ENCODE measurements at places on chromosomes 6 and 20. TPM values are rescaled to one million over a fixed set of nuclear protein-coding genes. Genes with fewer than 3 reads are reported as not detected.

- peaks cover 46% of the 10 kb centered on the region for H3K4me1 ChIP-seq
- no peaks in the 10 kb centered on the region for H3K27me3 ChIP-seq
- no peak for DNase-seq
These were observed 182.8 kb downstream of the SASH1 start for GRCh38 chr6:148525453-148525852.

DNA sequence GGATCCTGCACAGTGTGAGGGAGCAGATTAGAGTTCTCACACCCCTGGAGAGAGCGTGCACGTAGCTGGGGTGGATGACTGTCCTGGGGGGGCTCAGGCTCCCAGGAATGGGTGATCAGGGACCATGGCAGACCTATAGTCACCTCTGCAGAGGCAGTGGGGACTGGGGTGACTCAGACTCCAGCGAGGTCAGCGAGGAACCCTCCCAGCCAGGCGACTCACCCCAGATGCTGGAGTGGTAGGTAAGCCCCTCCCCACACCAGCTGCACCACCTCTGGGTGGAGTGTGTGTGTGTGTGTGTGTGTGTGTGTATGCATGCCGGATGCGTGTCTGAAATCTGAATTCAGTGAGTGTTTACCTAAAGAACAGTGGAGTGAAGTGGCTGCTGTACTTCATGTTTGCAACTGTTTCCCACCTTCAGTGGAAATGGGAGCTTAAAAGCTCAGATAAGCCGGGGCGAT, 17.4 kb upstream of the GTSF1L start:
- no peak for DNase-seq
- H3K27ac ChIP-seq = no peak overlapping the region
- H3K4me3 ChIP-seq = no peak overlapping the region
- H3K36me3 ChIP-seq = no peaks in the 10 kb centered on the region
- H3K4me1 ChIP-seq = no peaks in the 10 kb centered on the region

DNA sequence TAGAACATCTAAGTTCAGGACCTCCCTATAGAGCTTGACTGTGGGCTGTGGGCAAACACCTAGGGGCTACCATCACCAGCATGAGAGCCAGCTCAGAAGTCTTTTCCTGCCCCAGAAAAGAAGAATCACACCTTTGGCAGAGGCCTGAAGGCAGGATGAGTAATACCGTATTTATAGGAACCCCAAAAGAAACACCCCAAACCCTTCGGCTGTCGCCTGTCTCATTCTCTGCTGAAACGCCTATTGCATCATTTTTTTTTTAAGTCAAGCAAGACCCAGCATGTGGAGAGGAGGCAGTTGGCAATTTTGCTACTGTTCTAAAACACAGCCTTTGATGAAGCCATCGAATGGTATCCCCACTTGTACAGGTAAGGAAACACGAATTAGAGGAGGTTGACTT, 436.4 kb downstream of the TFAP2A start:
- no peaks in the 10 kb centered on the region for H3K36me3 ChIP-seq
- H3K4me3 ChIP-seq = no peak overlapping the region
- no peaks in the 10 kb centered on the region for H3K27me3 ChIP-seq
- H3K4me1 ChIP-seq = no peaks in the 10 kb centered on the region

DNA sequence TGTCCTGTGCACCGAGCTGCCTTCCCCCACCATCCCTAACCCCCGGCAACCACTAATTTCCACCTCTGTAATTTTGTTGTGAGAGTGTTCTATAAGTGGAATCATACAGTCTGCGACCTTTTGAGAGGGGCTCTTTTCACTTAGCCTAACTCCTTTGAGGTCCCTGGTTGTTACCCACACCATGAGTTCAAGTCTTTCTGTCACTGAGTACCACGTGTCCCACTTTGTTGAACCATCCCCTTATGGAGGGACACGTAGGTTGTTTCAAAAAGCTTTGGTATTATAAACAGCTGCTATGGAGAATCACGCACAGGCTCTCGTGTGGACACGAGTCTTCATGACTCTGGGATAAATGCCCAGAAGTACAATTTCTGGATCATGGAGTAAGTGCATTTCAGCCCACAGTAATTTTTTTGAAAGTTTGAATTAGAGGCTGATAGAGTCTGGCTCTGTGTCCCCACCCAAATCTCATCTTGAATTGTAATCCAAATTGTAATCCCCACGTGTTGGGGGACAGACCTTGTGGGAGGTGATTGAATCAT, 9.5 kb downstream of the FAM209B start:
- no peaks in the 10 kb centered on the region for H3K4me1 ChIP-seq
- H3K27ac ChIP-seq = no peak overlapping the region
- no peaks in the 10 kb centered on the region for H3K27me3 ChIP-seq
- H3K4me3 ChIP-seq = no peak overlapping the region
- H3K36me3 ChIP-seq = no peaks in the 10 kb centered on the region
- DNase-seq = no peak

- H3K27ac ChIP-seq = no peak overlapping the region
- no peaks in the 10 kb centered on the region for H3K4me1 ChIP-seq
- H3K4me3 ChIP-seq = no peak overlapping the region
- no peak for DNase-seq
- H3K27me3 ChIP-seq = no peaks in the 10 kb centered on the region
These were observed 28.8 kb downstream of the FITM2 start for GRCh38 chr20:44282192-44282591.

DNA sequence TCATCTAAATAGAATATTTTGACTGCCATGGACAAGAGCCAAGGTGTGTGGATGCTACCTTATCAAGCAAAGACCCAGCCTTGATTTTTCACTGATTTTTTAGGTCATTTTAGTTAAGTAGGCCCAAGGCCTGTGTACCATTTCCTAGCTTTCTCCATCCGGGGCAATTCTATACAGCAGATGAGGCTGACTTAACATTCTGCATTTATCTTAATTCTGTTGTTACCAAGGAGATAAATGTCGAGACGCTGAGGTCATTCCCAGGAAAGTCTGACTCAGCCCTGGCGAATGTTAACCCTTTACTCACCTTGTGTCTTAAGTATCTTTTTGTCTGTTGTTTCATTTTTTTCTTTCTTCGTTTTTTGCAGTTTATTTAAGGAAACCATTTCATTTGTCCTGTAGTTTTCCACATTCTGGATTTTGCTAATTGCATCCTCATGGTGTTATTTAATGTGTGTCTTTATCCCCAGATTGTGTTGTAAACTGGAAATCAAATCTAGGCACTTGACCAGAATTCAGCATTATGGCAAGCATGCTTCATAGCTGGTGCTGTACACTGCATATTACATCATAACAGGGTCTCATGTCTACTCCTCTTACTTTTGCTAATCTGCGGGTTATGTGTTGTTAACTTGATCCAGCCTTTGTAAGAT, 277.0 kb downstream of the CDKAL1 start:
- H3K4me1 ChIP-seq = peaks cover 9% of the 10 kb centered on the region
- H3K36me3 ChIP-seq = no peaks in the 10 kb centered on the region
- H3K27ac ChIP-seq = peak overlapping the region; percentile 28
- no peak for DNase-seq
- H3K27me3 ChIP-seq = no peaks in the 10 kb centered on the region
- no peak overlapping the region for H3K4me3 ChIP-seq

GRCh38 chr20:15364781-15365180, 1027.4 kb upstream of the FLRT3 start:
- peaks cover 6% of the 10 kb centered on the region for H3K4me1 ChIP-seq
- H3K4me3 ChIP-seq = no peak overlapping the region
- H3K27me3 ChIP-seq = no peaks in the 10 kb centered on the region
- H3K27ac ChIP-seq = no peak overlapping the region
- no peaks in the 10 kb centered on the region for H3K36me3 ChIP-seq

DNA sequence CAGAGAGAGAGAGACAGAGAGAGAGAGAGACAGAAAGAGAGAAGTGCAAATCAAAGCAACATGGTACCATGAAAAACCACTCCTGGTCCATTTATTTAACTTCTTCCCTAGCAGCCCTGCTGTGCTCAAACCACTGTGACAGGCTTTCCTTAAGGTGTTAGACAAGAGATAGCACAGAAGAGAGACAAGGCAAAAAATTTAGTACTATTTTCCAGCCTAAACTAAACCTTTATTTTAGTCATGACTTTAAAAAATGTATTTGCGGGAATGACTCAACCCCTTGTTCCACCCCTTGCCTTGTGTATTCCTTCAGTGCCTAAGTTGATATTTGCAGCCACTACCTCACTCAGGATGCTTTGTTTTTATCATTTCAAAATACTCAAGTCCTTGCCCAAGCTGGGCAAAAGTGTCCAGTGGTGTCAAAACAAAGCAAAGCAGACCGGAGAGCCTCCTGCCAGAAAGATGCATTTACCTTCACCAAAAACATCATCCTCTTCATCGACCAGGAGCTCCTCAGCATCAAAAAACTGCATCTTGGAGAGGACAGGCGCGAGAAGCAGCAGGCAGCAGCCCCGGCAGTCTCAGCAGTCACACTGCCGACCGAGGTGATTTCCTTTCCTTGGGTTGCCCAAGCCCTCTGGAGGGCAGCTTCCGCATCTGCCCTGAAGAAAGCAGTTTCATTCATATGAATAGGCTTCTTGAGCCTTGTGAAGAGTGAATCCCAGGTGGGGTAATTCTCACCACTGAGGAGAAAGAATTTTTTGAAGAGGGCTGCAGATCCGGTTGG, at the start of gene RIPOR2:
TSS of gene RIPOR2 (minus strand) at position 595 of the 787 bp plus-strand sequence. CDS start at position 533, 62 bp downstream.
- DNase-seq = no peak
- no peak within 1 kb of the TSS for H3K4me3 ChIP-seq
- no peaks in the 10 kb centered on the region for H3K36me3 ChIP-seq
- peaks cover 23% of the 10 kb centered on the region for H3K4me1 ChIP-seq
- H3K27ac ChIP-seq = no peak within 1 kb of the TSS

DNA sequence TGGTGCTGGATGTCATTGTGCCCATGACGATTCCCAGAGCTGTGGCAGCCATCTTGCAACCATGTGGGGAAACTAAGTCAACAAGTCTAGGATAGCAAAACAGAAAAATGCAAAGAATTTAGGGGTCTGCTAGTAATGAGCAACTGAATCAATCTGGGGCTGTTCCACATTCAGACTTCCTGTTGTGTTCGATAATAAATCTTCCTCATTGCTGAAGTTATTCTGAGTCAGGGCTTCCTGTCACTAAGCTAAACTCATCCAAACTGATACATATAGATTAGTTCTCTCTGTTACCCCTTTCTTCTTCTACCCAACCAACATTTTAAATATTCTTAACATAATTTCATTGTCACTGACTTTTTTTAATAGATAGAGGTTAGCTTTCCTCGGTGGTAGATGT, 205.9 kb downstream of the HACE1 start:
- H3K27me3 ChIP-seq = no peaks in the 10 kb centered on the region
- no peaks in the 10 kb centered on the region for H3K36me3 ChIP-seq
- no peak for DNase-seq
- H3K27ac ChIP-seq = no peak overlapping the region
- H3K4me1 ChIP-seq = no peaks in the 10 kb centered on the region
- no peak overlapping the region for H3K4me3 ChIP-seq

DNA sequence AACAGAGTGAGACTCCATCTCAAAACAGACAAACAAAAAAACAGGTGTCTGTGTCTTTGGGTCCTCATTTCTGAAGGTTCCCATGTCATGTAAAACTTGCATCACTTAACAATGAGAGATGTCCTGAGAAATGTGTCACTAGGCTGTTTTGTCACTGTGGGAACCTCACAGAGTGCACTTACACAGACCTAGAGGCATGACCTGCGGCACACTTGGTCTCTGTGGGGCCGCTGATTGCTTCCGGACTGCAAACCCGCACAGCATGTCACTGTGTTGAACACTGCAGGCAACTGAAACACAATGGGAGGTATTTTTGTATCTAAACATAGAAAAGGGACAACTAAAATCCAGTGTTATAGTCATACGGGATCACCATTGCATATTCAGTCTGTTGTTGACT, 42.3 kb upstream of the TMEM181 start:
- no peak for DNase-seq
- H3K27me3 ChIP-seq = peaks cover 11% of the 10 kb centered on the region
- no peak overlapping the region for H3K4me3 ChIP-seq

RNF39 gene
- total RNA-seq = not detected

SCAF8 gene
- total RNA-seq = 46.3 TPM

LY6G6F gene
- total RNA-seq = not detected

All from sigmoid colon (tissue), 7 donors.